CD4-positive, alpha-beta T cell treated with Interleukin-17A for 1 hour (primary cell): ENCODE measurements at places on chromosomes 5 and 9.

DNA sequence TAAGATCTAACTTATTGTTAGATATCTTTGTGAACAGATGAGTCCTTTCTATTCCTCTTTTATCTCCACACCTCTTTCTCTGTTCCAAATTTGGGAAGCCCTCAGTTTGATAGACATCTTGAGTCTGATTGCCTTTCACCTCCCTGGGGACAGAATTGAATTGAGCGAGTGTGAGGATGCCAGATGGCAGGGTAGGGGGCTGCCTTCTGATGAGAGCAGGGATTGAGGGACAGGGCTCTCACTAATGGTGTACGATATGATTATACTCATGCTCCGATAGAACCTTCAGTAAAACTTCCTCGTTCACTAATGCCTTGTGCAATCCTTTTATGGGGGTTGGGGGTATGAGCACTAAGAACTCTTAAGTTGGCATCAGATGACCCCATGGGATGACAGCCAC is 172.1 kb upstream of the DAP start:
- DNase-seq, result no peak

DNA sequence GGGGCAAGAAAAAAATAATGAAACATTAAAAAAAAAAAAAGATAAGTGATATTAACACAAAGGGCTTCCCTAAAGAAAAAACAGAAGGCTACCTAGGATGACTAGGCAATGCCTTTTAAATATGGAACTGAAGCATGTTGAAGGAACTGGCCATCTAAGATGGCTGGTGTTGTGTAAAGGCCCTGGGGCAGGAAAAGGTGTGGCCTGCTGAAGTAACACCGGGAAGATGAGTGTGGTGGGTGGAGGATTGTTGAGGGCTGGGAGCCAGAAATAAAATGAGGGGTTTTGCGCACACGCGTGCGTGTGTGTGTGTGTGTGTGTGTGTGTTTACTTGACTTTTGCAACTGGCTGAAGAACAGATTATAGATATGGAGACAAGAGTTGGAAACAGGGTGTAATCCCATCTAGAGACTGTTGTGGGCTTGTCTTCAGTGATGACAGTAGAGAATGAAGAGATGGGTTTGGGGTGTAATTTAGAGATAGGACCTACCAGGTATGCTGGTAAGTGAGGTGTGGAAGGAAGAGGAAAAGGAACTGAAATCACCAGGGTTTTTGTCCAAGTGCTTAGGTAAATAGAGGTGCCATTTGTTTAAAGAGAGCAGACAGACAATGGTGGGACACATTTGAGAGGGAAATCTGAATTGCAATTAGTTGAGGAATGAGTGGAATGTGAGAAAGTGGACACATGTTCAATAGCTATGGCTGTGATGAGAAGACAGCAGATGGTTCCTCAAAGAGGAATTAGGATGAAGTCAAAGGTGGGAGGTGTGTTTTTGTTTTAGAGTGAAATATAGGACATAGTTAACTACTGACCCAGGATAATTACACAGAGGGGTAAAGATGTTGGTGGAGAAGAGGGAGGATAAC is 33.9 kb downstream of the RAD23B start:
- no peak for DNase-seq

DNA sequence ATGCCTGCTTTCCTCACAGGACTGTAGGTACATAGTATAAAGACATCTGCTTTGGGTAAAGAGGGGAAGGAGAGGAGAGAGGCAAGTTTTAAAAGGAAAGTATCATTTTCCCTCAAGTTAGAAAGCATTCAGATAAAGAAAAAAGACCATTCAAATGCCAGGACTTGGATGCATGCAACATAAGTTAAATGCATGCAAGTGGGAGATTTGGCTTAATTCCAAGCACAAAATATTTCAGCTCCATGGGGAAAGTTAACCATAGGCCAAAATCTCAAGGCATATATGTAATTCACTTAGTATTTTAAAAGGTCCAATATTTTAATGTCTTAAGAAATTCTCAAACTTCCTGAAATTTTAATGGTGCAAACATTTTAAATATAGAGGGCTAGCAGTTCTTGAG is 36.4 kb downstream of the POU5F2 start:
- DNase-seq, result no peak

- peak; percentile 43 for DNase-seq
Measured at GRCh38 chr9:125189011-125189360, 617 bp downstream of the PPP6C start.
